NCI-H2029 treated with DMSO at 0.1 percent for 48 hours (cell line): ENCODE measurements at places on chromosomes 16 and 17.
A peak's percentile ranks its signal among the peaks of the same experiment; 100 is the strongest.

DNA sequence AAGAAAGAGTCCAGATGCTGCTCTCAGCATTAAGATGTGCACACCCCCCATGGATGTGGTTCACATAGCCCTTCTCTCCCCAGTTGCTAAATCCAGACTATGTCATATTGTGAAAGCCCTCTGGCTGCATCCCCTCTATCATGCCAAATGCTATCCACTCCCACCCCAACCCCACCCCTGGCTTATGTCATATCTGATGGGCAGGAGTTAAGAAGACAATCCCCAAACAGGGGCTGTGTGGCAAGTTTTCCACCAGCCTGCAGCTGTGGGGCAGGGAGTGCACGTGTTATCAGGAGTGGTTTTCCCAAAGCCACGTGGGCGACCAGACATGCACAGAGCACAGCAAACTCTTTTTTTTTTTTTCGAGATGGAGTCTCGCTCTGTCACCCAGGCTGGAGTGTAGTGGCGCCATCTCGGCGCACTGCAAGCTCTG, 10.0 kb downstream of the FAM117A start:
- no peak for DNase-seq

- DNase-seq, result no peak
Observed at GRCh38 chr16:62712566-62712965, 676.3 kb upstream of the CDH8 start.

DNA sequence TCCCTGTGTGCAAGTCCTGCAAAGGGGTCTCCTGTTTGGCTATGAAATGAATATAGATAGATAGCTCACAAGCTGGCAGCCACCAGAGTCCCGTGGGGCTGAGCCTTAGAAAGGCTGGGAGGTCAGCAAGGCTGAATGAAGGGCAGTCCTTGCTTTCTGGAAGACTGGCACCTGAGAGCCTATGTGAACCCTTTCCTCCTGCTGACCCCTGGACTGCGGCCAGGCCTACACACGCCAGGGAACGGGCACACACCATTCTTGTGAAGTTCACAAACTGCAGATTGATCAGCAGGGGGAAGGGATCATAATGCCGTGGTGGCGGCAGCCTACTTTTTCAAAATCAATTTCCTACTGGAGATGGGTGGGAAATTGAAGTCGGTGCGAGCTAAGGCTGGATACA, 985 bp upstream of the C17orf107 start:
- DNase-seq, result no peak

- DNase-seq, result no peak
Observed at GRCh38 chr17:39328815-39329214, 72.6 kb downstream of the FBXL20 start.

- no peak for DNase-seq
Observed at GRCh38 chr16:8407351-8407750, 183.0 kb downstream of the TMEM114 start.

- DNase-seq, result no peak
Observed at GRCh38 chr16:89290472-89290871, 73.0 kb downstream of the ZNF778 start.

- DNase-seq, result no peak
Observed at GRCh38 chr16:649631-650030, 466 bp downstream of the WDR90 start.

- DNase-seq, result no peak
Observed at GRCh38 chr16:2964475-2965336, 631 bp downstream of the KREMEN2 start.

GRCh38 chr17:65867014-65867413, 305.6 kb upstream of the AXIN2 start:
- DNase-seq, result no peak

- DNase-seq, result no peak
Observed at GRCh38 chr17:49343273-49343672, 18.8 kb downstream of the ZNF652 start.

DNA sequence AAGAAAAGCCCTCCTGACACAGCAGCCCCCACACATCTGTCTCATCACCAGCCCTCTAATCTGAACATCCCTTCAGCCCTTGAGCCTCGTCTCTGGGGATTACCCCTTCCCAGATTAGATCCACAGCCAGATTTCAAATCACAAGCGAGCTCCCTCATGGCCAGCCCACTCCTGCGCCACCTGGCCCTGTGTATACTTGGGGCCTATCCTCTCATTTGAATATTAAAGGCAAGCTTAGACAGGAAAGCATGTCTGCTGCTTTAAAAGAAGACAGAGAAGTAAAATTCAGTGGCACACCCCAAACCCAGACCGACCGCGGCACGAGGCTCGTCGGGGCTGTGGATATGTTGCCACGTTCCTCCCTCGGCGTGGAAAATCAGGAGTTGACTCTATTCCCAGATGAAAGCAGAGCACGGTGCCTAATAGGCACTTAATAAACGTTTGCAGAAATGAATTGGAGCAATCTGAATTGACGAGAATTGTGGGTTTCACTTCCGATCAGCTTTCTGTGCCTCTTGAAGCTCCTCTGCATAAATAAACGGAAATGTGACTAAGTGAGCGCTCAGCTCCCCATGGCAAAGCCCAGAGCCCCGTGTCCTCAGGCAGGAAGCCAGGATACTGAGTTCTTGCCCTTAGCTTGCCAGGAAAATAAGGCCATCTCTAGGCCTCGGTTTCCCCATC, 108.0 kb downstream of the CCDC182 start:
- DNase-seq, result no peak

GRCh38 chr17:50339381-50339780, 6.5 kb upstream of the XYLT2 start:
- no peak for DNase-seq

- DNase-seq, result no peak
Observed at GRCh38 chr17:4162775-4163466, 19.9 kb downstream of the CYB5D2 start.

GRCh38 chr17:914561-914960, 65.0 kb downstream of the NXN start:
- no peak for DNase-seq

DNA sequence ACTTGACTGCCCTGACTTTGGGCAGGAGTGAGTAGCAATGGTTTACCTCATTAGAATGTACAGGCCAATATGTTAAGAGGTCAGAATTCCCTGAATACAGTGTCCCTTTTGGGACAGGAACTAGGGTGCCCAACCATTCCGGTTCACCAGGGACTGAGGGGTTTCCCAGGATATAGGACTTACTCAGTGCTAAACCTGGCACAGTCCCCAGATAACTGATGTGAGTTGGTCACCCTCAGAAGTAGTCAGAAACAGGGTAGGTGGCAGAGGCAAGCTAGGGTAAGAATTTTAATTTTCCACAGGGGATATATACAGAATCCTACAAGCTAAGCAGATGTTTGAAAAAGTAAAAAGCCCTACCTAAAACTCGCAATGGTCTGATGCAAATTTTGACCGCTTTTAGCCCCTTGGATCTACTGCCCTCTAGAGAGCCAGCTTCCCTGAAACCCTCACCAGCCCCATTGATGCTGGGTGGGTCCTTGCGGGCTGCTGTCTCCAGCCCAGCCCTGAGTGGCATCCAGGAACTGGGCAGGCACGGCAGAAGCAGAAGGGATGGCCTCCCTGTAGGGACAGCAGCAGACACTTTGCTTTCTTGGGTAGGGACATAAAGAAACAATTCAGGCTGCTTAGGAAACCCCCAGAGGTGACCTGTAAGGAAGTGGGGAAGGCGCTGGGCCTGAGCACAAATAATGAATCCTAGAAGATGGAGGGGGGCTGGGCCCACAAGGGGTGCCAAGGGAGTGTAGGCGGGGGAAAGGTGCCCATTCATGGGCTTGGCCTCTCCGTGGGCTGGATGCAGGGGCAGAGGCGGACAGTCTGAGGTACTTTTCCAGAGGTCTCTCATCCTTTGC, 434.8 kb downstream of the SLC39A11 start:
- no peak for DNase-seq

DNA sequence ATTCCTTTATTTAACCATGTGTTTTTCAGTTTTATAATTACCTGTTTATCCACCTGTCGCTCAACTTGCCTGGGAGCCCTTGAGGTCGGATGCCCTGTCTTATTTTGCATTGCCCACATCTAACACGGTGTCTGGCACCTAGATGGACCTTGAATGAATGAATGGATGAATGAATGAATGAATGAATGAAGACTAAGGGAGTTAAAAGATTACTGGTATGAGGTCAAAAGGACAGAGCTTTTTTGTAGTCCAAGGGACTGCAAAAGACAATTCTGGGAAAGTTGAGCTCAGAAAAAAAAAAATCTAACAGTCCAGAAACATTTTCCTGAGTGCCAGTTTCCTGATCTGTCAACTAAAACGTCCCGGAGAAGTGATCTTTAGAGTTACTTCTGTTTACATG, 244.6 kb upstream of the MYOCD start:
- no peak for DNase-seq

DNA sequence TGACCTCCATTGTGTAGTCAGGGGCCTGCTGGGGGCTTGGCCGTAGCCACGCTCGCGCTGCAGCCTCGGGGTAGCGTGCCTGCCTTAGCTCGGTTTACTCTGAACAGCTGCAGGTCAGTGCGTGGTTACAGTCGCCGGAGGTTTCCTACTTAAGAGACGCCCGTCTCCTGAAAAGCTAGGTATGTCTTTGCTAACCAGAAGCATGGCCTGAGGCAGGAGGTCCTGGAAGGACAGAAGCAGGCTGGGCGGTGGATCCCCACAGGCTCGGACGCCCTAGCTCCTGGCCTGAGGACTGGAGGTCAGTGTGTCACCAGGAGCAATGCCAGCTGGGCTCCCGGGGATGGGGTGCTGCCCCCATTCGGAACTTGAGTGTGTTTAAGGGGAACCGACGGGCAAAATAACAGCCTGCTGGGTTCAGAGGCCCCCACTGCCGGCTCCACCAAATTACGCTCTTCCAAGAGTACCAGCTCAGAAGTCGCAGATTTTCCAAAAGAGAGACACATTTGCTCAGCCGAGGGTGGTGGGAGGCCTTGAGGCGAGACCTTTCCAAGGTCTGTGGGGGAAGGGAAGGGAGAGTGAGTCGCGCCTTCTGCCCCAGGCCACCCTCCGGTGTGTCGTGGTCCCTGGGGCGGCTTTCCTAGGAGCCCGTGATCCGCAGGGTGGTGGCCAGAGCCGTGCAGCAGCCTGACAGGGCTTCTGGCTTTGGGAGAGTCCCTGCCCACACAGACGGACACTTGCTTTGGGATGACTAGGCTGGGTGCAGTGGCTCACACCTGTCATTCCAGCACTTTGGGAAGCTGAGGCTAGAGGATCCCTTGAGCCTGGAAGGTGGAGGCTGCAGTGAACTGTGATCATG, 3.9 kb upstream of the GNG13 start:
- no peak for DNase-seq

DNA sequence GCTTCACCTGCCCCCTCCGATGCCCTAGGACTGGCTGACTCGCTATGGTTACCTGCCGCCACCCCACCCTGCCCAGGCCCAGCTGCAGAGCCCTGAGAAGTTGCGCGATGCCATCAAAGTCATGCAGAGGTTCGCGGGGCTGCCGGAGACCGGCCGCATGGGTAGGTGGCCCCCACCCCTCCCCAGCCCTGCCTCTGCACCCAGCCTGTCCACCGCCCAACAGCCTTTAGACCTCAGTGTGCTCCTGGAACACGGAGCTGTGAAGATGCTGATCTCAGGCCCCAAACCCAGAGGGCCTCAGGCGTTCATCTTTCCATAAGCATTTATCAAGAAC, 993 bp downstream of the MMP25 start:
- no peak for DNase-seq

GRCh38 chr16:76931186-76931585, 259.8 kb upstream of the MON1B start:
- DNase-seq, result no peak

GRCh38 chr17:50949989-50950877, 84.1 kb upstream of the TOB1 start:
- no peak for DNase-seq

GRCh38 chr16:825341-826061, 25.0 kb upstream of the GNG13 start:
- DNase-seq, result no peak

GRCh38 chr17:71809537-71809936, 311.3 kb upstream of the SOX9 start:
- DNase-seq, result no peak

DNA sequence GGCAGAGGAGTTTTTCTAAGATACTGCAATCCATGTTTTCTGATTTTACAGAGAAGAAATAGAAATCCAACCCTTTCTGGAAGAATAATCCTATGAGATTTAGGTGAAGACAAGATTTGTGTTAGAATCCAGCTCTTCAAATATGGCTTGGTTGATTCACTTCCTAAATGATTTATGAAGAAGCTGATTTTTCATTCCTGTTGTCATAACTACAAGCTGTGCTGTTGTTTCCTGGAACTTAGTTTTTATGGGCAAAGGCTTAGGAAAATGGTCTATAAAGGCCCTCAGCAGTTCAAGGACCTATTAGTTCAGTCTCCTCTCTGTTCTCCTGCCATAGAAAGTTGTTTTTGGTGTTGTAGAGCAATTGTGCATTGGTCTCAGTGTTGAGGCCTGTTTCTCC, 174.2 kb upstream of the FAM20A start:
- DNase-seq, result no peak

GRCh38 chr17:3798273-3799180, 2.5 kb downstream of the ITGAE start:
- no peak for DNase-seq

DNA sequence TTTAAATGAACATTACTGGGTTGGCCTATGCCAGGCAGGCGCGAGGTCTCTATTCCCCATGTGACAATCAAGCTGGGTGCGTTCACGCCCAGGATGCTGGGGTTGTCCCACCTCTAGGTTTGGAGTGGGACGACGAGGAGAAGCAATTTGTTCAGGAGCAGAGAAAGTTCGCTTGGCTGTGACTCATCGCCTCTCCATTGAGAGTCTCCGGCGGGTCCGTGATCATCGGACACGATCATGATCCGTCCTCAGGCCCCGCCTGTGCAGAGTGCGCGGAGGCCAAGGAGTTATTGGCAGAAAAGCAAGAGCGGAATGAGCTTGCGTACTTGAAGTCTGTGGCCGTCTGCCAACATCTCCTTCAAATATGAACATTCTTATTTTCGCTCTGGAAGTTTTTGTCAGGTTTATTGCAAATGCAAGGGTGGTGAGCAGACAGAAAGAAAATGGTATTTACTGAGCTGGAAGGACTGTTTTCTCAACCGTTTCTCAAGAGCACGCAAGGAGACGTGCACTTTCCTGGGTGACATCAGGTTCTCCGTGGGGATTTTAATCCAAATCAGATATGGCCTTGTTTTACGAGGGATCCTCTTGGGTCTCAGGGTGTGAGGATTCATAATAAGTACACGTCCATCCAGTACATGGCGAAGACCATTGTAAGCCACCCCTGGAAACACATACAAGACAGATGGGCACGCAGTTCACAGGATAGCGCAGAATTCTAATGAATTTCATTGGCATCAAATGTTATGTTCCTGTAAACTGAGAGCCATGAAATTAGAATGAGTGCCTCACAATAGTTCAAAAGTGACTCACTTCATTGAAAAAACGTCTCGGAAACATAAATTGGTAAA, 70.1 kb upstream of the CREBBP start:
- peak; percentile 47 for DNase-seq
